ENCODE measurements at places on chromosomes 4 and X.

- DNase-seq = no peak
Measured at GRCh38 chr4:103197765-103198110, 405 bp downstream of the CENPE start.

DNA sequence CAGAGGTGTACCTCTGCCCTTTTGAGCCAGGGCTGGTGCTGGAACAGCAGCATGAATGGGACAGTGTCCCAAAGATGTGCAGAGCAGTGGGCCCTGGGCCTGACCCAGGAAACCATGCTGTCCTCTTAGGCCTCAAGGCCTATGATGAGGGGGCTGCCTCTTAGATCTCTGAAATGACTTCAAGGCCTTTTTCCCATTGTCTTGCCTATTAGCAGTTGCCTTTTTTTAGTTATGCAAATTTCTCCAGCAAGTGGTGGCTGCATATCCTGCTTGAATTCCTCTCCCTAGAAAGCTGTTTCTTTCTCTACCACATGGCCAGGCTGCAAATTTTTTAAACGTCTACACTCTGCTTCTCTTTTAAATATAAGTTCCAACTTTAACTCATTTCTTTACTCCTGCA is 160.3 kb downstream of the CFAP299 start:
- DNase-seq = no peak

- no peak for DNase-seq
Measured at GRCh38 chr4:184328022-184328736, 110.5 kb upstream of the ENPP6 start.

DNA sequence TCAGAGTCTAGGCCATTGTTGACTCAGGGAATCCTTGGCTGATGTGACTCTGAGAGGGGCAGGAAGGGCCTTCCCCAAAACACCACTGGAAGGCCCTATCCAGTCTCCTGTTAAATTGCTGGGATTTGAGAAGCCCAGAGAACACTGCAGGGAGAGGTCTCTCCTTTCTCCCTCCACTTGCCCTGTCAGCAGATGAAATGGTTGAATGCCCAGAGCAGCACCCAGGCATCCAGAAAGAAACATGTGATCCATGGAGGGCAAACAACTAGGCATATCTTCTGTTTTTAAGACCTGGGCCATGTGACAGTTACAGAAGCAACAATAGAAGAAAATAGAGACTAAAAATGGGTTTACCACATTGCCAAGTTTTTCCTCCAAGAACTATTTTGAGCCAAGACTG is 291.1 kb downstream of the QDPR start:
- no peak for DNase-seq

GRCh38 chr4:156778093-156778492 is 193.5 kb downstream of the PDGFC start:
- peak; percentile 55 for DNase-seq

Data from LHCN-M2 (cell line).